ENCODE measurements at places on chromosomes 12 and 14.
A peak's percentile ranks its signal among the peaks of the same experiment; 100 is the strongest.

GRCh38 chr12:93938317-93938716, 210.1 kb upstream of the PLXNC1 start:
- DNase-seq = no peak

DNA sequence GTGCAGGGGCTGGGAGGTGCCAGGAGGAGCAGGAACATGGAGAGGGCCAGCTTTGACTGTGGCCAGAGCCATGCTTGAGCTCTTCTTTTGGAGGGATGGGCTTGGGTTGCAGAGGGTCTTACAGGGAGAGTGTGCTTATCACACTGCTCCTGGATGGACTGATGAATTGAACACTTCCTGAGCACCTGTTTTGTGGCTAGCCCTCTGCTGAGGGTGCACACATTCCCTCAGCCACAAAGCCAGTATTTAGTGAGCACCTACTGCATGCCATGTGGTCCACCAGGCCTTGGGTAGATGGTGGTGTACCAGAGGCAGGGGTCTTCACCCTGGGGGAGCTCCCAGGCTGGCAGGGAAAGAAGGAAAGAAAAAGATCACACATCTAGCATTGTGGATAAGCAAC, 118.9 kb downstream of the SLC25A47 start:
- no peak for DNase-seq

DNA sequence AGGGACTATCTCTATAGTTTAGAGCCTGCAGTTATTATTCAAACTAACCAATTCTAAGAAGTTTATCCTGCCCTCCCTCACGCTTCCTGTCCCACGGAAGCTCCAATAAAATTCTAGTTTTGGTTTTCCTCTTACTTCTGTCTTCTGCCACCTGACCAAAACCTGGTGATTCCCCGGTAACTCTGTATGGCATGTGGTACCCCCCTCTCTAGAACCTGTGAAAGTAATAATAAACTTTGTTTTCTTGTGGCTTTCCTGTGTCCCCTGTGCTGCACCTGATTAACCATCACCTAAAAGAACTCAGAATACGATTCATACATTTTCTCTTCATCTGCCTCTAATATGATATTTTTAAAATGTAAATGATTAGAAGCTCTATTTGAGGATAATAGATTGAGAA, 379.8 kb downstream of the APAF1 start:
- DNase-seq = no peak

- peak; percentile 26 for DNase-seq
These were observed 811 bp downstream of the TMCC3 start for GRCh38 chr12:94649349-94650142.

DNA sequence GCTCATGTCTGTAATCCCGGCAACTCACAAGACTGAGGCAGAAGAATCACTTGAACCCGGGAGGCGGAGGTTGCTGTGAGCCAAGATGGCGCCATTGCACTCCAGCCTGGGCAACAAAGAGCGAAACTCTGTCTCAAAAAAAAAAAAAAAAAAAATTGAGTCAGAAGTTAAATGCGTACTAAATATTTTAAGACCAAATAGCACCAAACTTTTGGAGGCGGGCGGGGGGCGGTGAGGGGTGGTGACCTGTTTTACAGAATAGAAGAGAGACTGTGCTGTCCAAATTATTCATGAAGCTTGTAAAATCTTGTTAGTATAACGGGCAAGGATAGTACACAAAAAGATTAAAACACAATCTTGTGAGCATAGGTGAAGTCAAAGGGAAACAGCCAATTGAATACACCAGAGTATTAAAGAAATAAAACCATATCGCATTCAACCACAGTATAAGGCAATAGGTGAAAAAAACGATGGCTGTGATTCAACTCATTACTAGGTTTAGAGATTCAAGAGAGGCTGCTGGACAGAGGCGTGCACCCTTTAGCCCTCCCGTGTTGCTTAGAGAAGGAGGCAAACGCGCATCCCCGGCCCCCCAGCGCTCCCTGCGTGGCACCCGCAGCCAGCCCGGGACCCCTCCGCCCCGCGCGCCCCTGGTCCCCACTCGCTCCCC, 571 bp downstream of the ZNF891 start:
- DNase-seq = no peak

DNA sequence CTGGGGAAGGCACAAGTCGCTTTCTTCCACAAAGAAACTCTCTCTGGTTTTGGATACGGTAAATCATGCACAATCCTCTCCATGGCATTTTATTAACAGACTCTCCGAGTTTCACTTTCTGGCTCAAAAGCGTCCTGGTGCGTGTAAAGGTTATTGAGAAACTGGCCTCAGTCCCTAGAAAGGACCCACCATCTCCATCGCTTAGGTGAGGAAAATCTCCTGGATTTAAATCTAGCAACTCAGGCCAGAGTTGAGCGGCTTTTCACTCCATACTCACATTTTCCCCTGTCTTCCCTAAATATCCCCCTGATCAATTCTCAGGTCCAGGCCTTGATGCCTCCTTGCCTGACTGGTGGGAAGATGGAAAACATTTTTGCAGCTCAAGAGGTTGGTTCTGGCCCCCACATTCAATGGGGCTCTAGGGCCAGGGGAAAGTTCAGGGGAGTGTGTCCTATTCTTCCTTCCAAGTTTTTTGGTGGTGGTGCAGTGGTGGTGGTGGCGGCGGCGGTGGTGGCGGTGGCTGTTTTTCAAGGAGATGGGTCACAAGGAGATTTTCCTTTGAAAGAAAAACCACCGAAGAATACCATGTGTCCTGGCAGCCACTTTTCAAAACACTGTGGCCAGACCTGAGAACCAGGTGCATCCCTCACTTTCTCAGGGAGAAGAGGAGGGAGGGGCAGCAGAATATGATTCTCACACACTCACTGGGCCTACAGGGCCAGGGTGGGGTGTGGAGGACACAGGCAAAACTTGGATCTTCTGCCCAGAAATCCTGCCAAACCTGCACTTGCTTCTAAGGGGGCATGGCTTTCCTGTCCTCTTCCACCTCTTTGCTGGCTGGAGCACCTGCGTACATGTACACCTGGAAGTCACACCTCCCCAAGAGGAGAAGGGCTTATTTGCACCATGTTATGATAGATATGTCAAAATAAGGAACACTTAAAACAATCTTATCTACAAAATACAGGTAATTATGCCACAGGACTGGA, 46.7 kb upstream of the PNMA1 start:
- no peak for DNase-seq

GRCh38 chr12:124938587-124938986, 24.1 kb upstream of the UBC start:
- DNase-seq = peak; percentile 50

DNA sequence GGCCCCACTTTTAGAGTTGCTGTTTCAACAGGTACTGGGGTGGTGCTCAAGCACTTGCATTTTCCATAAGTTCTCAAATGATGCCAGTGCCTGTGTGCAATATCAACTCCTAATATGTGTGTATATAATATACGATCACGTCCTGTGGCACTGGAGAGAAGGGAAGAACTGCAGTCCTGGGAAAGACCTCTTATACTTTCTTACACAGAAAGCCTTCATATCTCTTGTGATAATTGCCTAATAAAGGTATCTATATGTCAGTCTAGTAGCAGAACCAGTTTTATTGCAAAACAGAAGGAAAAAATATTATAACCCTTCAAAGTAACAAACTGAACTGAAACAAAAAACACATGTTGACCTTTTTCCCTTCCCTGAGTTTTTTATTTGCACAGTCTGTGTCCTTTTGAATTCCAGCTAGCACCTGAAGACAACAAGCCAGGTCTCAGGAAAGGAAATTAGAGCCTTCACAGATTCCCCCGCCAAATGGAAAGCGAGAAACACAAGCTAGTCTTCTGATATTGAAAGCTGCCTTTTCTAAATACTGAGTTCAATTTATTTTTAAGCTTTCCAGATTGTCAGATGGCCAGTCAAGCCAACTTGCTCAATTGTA, 44.4 kb downstream of the IGF1 start:
- DNase-seq = no peak
